Tracheal epithelial cell (primary cell): ENCODE measurements at places on chromosomes 7 and 10. TPM values are rescaled to one million over a fixed set of nuclear protein-coding genes. Genes with fewer than 3 reads are reported as not detected.

Gene KIF11
- total RNA-seq = 3.0 and 3.1 TPM in 2 replicates

Gene TECTB
- not detected in 2 replicates for total RNA-seq

Gene SPDYE3
- total RNA-seq = not detected in 2 replicates

Gene SEPTIN14
- total RNA-seq = not detected in 2 replicates
